Upper lobe of right lung (tissue), 1 donor: ENCODE measurements at places on chromosomes 1 and 21. TPM values are rescaled to one million over a fixed set of nuclear protein-coding genes. Genes with fewer than 3 reads are reported as not detected.
A peak's percentile ranks its signal among the peaks of the same experiment; 100 is the strongest.

RGS4 gene
- total RNA-seq, result 0.81 TPM

LRRC8C gene
- 12.6 TPM for total RNA-seq

GRCh38 chr1:91091812-91092211 is 70.0 kb upstream of the ZNF644 start:
- no peak for DNase-seq

GRCh38 chr21:42165901-42166300 is 53.0 kb upstream of the ABCG1 start:
- peak; percentile 36 for DNase-seq

DNA sequence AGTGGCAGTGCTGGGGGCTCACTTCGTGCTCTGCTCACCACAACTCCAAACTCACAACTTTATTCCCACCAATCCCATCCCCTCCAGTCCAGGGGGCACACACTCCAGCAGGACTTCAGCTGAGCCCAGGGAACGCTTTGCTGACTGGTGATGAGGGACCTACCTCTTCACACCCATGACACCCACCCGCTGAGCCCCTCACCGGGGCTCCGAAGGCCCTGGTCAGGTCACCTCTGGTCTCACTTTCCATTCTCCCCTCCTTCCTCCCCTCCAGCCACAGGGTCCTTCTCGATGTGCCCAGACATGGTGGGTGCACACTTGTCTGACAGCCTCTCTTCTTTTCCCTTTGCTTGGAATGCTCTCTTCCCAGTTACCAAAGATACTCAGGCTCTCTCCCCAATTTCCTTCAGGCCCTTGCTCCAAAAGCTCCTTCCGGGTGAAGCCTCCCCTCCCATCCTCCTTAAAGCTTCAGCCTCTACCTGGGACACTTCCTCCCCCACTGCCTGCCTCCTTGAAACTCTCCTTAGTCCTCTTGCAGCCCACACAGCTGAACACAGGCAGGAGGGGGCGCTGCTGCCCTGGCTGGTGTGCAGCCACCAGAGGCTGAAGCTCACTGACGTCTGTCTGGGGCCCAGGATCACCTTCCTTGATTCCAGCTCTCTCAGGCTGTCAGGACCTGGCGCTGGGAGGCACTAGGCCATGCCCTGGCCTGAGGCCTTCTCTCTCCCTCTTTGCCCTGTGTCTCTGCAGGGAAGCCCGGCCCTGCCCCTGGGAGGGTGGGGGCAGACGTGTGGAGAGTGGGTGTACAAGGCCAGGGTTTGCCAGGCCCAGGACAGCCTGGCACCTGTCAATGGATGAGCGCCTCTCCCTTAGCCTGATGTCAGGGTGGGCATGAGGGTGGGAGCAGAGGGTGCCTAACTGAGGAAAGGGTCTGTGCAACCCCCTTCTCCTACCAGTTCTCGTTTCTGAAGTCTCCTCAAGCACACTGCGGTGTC is 1.6 kb downstream of the KCNE1 start:
- DNase-seq, result peak; percentile 90

SH2D5 gene
- 0.52 TPM for total RNA-seq

GRCh38 chr1:180566026-180566425 is 7.3 kb downstream of the OVAAL start:
- no peak for DNase-seq

SLAMF7 gene
- total RNA-seq, result 9.2 TPM

S100A3 gene
- total RNA-seq, result 1.3 TPM

TDRD5 gene
- total RNA-seq, result 0.17 TPM

- DNase-seq, result no peak
Measured at GRCh38 chr1:116775116-116775752, 21.0 kb downstream of the CD2 start.

DNA sequence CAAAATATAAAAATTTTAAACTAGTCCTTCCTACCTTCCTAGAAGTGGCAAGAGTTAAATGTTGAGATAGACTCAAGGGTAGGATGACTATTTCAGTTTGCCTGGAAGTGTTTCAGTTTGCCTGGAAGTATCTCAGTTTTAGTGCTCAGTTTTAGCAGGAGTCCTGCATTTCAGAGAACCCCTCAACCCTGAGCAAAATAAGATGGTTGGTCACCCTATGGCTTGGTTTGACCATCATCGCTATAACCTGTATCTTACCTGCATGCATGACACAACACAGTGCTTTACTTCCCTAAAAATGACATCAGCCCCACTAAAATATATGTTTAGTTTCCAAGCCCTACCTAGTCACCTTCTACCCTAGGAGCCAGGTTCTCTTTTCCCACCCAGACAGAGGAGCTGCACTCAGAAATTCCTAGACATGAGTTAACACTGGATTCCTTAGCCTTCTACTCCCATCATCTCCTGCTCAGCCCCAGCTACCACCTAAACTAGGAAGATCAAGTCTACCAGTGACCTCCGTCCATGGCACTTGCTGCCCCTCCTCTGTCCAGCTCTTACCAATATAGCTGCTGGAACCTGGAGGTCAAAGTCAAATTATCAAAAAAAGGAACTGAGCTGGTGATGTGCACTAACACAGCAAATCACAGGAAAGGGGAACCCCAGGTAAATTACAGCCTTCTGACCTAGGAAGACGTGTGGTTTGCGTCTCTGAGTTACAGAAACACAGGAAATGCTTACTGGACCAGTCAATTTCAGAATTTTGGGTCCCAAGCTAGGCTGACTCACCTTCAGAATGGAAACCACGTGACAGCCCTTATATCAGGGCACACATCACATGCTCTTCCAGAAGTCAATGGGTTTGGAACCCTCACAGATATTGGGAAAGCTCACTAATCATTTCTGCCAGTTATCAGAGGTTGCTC is 2.2 kb upstream of the G0S2 start:
- DNase-seq, result no peak

C1orf115 gene
- total RNA-seq, result 35.3 TPM

DNA sequence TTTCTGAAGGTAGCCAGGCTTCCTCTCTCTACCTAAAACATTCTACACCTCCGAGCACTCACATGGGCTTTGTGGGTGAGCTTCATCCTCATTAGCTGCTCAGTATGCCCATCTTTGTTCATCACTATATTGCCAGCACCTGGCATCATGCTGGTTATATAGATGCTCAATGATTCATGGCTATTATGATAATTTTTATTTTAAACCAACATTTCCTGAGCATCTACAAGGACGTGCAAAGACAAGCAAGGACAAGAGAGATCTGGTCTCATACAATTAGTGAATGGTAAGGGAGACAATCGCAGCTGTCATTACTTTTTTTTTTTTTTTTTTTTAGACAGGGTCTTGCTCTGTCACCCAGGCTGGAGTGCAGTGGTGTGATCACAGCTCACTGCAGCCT is 11.3 kb upstream of the QSOX1 start:
- no peak for DNase-seq

DNA sequence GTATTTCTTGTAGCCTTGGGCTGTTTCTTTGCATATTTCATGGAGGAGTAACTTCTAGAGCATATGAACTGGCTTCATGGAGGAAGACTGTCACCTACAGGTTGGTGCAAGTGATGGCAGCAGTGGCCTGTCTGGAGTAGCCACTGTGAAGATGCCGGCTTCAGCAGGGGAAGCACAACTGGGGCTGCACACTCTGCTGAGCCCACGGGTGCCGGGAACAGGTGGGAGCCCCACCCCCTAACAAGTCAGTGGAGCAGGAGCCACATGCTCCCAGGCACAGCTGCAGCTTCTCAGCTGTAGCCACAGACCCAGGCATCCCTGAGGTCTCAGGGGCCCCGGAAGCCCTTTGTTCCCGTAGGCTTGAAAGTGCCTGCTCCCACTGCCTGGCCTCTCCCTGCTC is 43.2 kb upstream of the C1orf185 start:
- DNase-seq, result no peak

DNA sequence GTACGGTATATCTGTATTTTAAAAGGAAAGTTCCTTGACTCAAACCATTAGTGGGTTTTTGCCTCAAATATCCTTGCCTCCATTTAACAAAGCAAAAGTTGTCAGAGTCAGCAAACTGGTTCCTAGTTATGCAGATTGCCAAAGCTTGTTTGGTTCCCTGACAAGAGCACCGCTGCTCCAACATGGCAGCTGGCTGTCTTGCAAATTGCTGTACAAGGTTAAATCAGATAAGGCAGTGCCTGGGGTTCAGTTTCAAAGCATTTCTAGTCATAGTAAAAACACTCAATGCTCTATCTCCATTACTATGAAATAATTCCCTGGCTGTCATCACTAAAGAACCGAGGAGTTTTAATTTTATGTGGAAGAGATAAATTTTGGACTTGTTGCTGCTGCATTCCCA is 11.3 kb upstream of the CFAP107 start:
- no peak for DNase-seq

SELENBP1 gene
- total RNA-seq, result 321 TPM

DNA sequence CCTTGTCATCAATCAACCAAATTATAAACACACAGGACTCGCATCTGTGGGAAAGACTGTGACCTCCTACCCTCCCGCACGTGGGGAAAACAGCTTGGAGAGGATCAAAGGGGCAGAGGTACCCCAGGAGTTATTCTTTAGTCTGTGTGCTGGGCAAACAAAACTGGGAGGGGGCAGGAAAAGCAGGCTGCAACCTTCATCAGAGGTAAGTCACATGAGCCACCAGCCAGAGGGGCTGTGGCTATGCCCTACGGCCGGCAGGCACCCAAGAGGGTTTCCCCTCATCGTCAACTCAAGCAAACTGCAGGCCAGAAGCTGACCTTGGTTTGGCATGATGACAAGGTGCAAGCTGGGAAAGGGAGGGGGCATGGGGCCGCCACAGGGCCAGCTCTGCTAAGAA is 12.5 kb downstream of the SMIM12 start:
- no peak for DNase-seq

OR2AK2 gene
- total RNA-seq, result not detected

- no peak for DNase-seq
Measured at GRCh38 chr1:4931486-4931885, 277.1 kb downstream of the AJAP1 start.

DNA sequence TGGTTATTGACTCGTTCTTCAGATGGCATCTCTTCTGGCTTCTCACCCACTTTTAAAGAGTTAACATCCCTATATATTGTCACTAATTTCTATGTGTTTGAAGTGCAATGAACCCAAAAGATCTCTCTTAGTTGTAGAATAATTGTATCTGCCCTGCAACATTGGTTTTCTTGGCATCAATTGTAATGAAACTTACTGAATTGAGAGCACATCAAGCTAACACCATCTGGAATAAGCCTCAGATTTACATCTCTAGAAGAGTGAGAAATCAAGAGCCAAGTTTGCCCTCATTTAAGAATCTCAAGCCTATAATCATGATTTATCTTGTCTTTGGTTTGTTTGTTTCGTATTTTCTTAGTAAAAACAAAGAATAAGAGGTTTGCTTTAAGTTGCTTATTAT is 372.6 kb upstream of the LRRC7 start:
- DNase-seq, result no peak

DNA sequence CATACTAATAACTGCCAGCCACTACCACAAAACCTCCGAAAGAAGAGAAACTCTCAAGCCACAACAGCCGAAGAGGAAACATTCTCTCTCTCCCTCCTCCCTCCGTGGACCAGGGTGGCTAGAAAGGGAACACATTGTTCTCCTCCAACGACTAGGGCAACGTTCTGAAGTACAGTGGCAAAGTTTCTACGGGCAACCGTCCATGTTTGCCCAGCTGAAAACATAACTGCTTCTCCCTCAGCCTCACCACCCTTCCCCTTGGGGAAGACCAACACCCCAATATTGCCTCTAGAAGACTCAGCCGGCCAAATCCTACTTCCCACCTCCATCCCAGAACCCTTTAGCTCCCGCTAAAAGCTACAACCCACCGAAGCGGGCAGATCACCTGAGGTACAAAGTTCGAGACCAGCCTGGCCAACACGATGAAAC is 2.0 kb downstream of the GLUL start:
- peak; percentile 64 for DNase-seq

CD5L gene
- 0.93 TPM for total RNA-seq

GRCh38 chr21:32844653-32845436 is 73.3 kb upstream of the PAXBP1 start:
- DNase-seq, result no peak

- DNase-seq, result no peak
Measured at GRCh38 chr1:55005351-55006140, 6.8 kb downstream of the BSND start.

SRSF11 gene
- total RNA-seq, result 146 TPM

OR14K1 gene
- not detected for total RNA-seq

TSTD1 gene
- 50.6 TPM for total RNA-seq

PRMT6 gene
- total RNA-seq, result 11.1 TPM

HPDL gene
- not detected for total RNA-seq

DNA sequence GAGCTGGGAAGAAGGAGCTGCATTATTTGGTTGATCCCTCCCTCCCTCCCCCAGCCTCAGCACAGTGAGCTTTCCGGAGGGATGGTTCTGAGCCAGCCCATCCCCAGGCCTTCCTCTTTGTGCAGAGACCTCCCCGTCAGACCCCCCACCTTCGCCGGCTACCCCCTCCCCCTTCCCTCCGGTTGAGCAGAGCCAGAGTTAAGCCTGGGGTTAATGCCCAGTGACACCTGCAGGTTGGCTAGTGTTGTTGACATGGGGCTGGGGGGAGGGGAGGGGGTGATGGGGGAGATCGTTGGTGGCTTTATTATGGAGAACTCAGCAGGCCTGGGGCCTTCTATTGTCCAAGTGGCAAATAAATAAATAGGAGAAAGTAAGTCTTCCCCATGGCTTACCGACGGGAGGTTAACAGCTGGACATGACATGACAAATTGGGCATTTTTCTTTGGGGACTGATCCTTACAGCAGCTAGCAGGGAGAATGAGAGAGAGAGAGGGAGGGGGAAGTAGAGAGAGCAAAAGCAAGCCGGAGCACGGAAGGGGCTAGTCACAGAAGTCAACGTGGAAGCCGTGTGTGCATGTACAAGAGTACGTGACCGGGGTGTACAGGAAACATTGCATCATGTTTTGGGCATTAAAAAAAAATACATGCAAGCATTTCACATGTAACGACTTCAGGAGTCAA is 131.1 kb downstream of the TMEM53 start:
- peak; percentile 26 for DNase-seq

GRCh38 chr1:53126495-53126894 is 15.9 kb downstream of the SLC1A7 start:
- peak; percentile 12 for DNase-seq

- no peak for DNase-seq
Measured at GRCh38 chr1:27368869-27369582, 2.3 kb upstream of the MAP3K6 start.

- no peak for DNase-seq
Measured at GRCh38 chr1:200981278-200981677, 42.2 kb downstream of the KIF21B start.

HSPB7 gene
- total RNA-seq, result 10.7 TPM
